NCI-H1436 treated with DMSO at 0.1 percent for 48 hours (cell line): ENCODE measurements at places on chromosomes 16 and 17.
A peak's percentile ranks its signal among the peaks of the same experiment; 100 is the strongest.

GRCh38 chr17:78138204-78139060, 7.8 kb upstream of the C17orf99 start:
- no peak for DNase-seq

- no peak for DNase-seq
Observed at GRCh38 chr17:68011199-68011665, 15.0 kb upstream of the C17orf58 start.

GRCh38 chr17:11980813-11981212, 16.5 kb downstream of the ZNF18 start:
- no peak for DNase-seq

DNA sequence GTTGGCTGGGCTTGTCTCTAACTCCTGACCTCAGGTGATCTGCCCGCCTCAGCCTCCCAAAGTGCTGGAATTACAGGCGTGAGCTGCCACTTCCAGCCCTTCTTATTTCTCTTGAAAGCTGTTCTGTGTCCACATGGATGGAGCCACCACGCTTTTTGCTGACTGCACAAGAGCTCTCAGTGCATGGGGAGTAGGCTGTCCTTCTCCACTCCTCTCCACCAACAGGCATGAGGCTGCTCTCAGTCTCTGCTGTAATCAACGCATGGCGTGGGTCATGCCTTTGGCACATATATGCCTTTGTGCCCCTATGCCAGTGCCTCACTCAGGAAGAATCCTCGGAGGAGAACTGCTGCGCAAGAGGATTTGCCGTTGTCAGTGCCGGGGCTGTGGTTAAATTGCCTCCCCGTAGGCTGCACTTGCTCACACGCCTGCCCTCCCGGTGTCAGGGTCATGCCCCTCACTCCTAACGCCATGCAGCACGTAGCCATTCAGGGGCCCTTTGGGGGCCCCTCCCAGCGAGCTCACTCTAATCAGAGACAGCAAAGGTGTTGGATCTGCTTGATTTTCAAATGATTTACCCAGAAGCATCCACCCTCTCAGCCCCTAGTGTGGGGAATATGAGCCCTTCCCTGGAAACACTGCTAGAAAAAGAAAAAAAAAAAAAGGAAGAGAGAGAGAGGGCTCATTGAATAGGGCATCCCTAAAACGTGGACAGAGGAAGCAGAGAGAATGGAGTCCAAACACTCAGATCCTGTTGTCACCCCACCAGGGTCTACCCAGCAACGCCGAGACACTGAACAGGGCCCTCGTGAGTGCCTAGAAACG, 47.5 kb upstream of the ZCCHC14 start:
- DNase-seq: no peak

DNA sequence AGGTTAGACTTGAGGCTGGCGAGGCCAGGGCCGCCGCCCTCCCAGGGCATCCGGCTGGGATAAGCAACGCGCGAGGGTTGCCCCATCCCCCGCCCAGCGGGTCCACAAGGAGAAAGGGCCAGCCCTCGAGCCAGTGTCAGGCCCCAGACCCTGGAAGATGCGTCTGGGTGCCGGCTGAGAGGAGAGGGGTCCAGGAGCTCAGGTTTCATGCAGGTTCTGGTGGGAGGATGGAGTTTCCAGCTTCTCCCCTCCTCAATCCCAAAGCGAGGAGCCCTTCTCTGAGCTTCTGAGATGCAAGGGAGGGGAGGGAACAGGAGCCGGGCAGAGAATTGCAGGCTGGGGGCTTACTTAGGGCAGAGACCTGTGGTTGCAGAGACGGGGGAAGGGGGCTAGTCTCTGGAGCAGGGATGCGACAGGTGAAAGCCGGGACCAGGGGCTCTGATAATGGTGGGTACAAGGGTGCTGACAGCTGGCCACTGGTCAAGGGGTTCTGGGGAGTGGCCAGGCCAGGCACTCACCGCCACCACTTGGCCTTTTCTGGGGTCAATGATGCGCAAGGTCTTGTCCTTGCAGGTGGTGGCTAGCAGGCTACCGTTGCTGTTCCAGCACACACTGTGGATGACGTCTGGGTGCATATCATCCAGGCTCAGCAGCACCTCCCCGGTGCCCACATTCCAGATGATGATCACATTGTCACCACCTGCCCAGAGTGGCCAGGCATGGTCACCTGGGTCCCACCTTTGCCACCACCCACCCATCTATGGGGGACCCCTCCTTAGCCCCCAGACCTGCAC, 4.2 kb downstream of the CORO6 start:
- DNase-seq: no peak

GRCh38 chr17:14329900-14330491, 29.1 kb downstream of the HS3ST3B1 start:
- no peak for DNase-seq

DNA sequence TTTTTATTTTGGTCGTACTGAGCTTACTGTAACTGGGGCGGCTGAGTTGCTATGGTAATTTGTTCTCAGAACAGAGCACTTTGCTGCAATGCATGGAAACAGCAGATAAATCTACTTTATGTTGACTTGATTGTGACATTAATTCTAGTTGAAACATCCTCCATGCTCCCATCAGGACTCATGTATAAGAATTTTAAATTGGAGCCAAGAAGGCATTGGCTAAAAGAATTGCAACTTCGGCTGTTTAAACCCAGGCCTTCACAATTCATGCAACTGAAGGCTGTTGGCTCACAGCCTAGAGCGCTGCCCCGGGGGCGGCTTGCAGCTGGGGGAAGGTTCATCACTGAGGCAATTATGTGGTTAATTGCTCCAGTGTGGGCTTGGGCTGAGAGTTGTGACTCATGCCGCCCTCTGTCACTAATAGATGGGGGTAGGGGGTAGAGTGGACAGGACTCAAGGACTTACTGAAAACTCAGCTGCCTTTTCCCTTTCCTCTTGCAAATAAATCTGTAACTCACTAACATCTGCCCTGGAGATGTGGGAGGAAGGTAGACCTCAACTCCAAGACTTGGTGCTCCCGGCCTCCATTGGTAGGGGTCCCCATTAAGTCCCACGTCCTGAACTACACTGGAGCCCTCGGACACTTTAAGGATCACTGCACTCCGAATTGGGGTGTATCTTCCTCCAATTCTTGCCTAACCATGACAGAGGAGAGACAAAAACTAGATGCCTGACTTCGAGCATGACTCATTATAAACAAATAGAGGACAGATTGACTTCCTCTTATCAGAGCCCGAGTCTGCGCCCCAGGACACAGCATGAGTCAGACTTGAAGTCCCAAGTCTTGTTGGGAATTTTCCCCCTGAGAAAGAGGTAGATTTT, 37.5 kb downstream of the ERCC4 start:
- DNase-seq: peak; percentile 23

GRCh38 chr16:64983963-64984362, 137.9 kb downstream of the CDH11 start:
- DNase-seq: no peak

GRCh38 chr17:64329588-64329987, 61.1 kb downstream of the PECAM1 start:
- DNase-seq: no peak

GRCh38 chr16:80743772-80744171, 60.6 kb downstream of the CDYL2 start:
- no peak for DNase-seq

GRCh38 chr17:73564843-73565242, 79.4 kb downstream of the SDK2 start:
- DNase-seq: no peak

DNA sequence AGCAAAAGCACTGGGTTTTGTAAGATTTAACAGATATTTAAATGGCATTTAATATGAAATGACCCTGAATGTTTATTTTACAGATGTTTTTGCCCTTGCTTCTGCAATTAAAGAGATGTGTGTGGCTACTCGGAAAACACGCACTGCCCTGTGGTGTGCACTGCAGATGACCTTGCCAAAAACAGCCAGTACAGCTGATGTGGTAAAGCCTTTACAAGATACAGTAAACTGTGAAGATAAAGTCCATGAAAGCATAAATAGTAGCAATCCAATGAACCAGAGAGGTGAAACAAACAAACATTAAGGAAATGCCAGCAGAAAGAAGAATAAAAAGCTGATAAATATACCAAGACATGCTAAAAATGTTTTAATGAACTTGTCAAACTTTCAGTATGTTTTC, 15.7 kb downstream of the CCDC43 start:
- no peak for DNase-seq
